Activated gamma-delta T cell treated with anti-CD3 and anti-CD28 coated beads, Interleukin-2, amount 50 U/mL, for 16 hours (primary cell): ENCODE measurements at places on chromosomes 3 and 15.

- no peak for DNase-seq
These were observed 339.0 kb upstream of the PROK2 start for GRCh38 chr3:72123908-72124441.

GRCh38 chr3:41073190-41073589, 126.1 kb upstream of the CTNNB1 start:
- no peak for DNase-seq

DNA sequence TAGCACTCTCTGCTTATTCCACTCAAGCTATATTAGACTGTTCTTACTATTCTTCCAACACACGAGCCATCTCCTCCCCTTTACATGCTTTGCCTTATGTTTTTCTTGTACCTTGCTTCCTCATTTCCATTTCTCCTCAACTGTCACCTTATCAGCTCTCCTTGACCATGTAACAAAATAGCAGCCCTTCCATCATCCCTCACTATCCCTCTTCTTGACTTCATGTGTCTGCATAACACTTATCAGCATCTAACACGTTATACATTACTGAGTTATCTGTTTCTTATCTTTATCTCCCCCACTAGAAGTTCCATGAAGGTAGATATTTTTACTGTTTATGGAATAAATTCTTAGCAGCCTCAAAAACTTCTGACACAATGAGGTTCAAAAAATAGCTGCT, 45.3 kb downstream of the TRPM7 start:
- DNase-seq, result no peak

- no peak for DNase-seq
These were observed 46.9 kb downstream of the RLBP1 start for GRCh38 chr15:89174476-89174875.

- DNase-seq, result no peak
These were observed 246.8 kb upstream of the ROBO1 start for GRCh38 chr3:80014576-80014975.

- DNase-seq, result no peak
These were observed 196.2 kb upstream of the AZI2 start for GRCh38 chr3:28544831-28545230.

DNA sequence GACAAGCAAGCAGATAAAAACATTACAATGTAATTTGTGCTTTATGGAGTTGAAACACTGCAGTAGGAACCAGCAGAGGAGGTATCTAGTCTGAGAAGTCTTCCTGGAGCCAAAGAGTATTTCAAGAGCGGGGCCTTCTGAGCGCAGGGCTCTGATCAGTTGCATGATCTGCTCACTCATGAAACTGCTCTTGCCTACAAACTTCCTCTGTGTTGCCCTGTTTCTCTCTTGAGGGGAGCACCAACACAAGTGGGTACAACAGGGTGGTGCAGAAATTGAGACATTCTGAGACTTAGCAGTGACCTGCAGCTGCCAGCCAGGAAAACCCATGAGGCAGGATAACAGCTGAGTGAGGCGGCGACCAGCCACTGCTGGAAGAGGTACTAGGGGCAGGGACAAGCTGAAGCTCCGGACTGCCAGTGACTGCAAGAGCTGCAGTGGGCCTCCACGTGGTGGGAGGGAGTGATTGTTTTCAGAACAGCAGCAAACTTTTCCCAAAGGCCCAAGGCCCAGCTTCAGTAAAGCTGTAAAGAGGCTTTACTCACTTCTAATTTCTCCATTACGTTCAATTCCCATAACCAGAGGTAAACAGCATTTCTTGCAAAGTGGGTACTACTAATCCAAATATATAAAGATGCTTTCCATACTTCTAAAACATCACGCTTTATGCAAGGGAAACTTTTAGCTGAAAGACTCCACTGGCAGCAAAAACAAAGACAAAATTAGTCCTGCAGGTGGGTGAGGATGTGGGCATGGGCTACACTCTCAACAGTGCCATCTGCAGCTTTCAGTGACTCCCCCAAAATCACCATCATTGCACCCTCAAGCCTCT, 69.0 kb upstream of the LPP start:
- DNase-seq, result no peak
